Hematopoietic multipotent progenitor cell treated with erythropoietin and hydrocortisone succinate and interleukin-3 and kit ligand, for 17 days (in vitro differentiated cells): ENCODE measurements at places on chromosomes 6 and 20.

- no peak for DNase-seq
These were observed 805.1 kb downstream of the KIF16B start for GRCh38 chr20:15767999-15768741.

- no peak for DNase-seq
These were observed 99.0 kb downstream of the GMPR start for GRCh38 chr6:16337295-16337975.

DNA sequence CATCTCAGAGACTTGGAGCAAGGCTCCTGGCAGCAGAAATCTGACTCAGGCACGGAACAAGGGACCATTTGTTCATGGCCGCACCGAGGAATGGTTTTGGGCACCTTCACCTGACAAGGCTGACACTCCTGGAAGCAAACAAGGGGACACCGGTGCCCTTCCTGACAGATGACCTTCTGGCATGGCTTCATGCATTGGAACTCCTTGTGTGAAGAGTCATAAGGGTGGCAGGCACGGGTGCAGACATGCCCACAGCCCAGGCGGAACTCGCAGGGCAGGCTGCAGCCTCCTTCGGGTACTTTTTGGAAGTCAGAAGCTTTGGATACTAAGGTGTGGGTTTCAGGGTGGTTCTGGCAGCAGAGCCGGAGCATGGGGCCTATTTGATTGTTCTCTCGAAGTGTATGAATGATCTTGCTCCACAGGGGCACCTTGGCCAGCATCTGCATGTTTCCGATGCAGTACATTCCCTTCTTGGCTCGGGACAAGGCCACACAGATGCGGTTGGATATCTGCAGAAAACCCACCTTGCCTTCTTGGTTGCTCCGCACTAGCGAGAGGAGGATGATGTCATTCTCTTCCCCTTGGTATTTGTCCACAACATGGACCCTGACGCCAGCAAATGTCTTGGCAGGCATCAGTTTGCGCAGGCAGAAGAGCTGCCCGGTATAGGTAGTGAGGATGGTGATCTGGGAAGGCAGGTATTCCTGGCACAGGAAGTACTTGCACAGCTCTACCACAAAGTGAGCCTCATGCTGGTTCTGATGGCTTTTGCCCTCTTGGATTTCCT lies 28.8 kb downstream of the ZNFX1 start:
- no peak for DNase-seq

GRCh38 chr6:67952948-67953347 lies 682.1 kb upstream of the ADGRB3 start:
- DNase-seq, result no peak

DNA sequence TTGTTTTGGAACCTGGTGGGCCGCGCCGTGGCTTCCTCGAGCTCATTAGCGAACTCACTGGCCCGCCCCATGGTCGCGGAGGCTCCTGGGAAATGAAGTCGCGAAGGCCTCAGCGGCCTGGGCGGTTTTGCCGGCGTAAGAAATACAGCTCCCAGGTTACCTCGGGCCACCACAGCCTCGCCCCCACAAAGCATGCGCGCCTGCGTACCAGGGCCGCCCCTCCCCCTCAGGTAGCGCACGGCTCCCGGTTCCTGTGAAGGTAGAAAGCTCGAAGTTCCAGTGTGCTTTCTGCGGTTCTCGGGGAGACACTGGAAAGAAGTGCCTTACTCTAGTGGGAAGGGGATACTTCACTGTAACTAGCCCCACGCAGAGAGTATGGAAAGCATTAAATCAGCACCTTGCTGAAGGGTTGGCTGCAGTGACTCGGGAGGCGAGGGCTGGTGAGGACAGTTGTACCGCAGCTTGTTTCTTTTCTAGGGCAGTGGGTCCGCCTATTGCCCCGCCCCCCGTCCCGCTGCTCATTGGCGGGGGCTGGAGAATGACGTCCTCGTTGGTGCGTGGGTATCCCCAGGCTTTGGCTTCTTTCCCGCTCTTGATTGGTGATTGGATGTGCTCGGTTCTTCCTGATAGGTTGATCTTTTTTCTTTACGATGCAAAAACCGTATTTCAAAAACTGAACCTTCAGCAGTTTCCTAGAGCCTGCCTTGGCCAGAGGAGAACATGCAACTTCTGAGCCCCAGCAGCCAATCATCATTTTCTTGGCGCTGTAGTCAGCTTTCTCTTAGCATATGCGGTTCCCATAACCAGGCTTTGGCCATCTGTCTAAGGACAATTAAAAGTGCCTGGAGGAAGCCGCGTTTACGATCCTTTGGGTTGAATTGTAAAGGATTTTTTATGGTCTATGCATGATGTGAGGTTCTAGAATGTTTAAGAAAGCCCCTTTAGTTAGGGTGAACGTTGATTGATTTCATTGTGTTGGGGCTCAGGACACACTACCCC lies at the start of gene CDK19:
Gene CDK19 (minus strand): TSS at position 59 of the 999 bp plus-strand sequence. CDS start 333 bp downstream, outside the sequence.
- DNase-seq, result peak; percentile 99

- DNase-seq, result no peak
These were observed 29.8 kb upstream of the CCN2 start for GRCh38 chr6:131980791-131981623.

DNA sequence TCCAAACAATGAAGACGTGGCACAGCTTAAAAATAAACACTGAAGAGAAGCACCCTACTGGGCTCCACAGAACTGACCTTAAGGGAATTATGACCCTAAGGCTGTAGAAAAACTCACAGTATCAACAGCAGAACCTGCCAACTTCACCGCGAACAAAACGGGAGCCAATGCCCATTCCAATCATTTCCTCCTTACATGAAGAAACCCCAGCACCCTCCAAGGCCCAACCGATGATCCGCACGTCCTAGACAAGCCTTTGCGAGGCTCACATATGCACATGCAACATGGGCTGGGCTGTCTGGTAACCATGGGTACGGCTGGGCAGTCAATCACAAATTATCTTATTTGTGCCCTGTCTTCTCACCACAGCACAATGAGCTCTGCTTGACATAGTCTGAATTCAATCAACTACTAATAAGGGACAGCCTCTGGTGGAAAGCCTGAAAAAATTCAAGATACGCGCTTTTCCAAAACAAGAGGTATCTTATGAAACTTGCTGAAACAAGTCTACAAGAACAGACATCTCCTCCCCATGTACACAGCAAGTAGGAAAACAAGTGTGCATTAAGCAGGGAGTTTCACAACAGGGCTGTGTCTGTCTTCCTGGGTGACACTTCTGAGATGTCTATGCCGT lies 1.7 kb downstream of the DIDO1 start:
- peak; percentile 57 for DNase-seq

GRCh38 chr6:20213271-20213798 lies 1.1 kb upstream of the MBOAT1 start:
- no peak for DNase-seq

- no peak for DNase-seq
These were observed 15.2 kb downstream of the ZBP1 start for GRCh38 chr20:57605045-57605444.

GRCh38 chr6:40962241-40962640 lies 76.8 kb downstream of the UNC5CL start:
- no peak for DNase-seq

GRCh38 chr6:143601504-143601903 lies 76.3 kb upstream of the PHACTR2 start:
- DNase-seq, result no peak

DNA sequence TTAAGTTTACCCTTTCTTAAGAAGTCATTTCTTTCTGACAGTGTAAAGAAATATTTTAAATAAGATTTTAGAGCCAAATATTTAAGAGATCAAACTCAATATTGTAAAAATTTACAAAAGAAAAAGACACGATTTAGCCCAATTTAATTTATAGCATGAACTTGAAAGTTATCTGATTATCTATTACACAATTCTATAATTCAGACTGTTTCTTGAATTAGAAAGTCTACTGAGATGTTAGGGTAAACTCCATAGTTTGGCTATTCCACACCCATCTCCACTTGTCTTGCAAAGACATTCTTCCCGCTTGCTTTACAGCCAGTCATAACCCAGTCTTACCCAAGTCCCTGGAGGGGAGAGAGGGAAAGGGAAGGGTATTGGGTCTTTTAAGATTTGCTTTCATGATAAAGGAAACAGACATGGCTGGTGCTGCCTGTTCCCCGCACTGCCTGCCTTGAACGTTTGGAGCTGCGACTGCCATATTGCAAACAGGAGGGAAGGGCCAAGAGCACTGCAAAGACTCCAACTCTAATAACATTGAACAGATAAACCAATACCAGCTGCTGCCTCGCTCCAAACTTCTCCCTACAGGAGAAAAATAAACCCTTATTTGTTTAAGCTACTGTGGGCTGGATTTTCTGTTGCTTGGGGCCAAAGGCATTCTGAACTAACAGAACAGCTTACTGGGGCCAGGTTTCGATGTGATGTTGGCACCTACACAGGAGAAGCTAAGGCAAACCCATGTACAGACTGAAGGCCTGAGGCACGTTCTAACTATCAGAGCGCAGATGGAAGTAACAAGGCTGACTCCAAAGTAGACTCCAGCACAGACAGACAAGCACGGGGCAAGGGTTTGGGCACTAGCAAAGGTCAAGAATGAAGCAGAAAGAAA lies 552.3 kb upstream of the JARID2 start:
- no peak for DNase-seq

DNA sequence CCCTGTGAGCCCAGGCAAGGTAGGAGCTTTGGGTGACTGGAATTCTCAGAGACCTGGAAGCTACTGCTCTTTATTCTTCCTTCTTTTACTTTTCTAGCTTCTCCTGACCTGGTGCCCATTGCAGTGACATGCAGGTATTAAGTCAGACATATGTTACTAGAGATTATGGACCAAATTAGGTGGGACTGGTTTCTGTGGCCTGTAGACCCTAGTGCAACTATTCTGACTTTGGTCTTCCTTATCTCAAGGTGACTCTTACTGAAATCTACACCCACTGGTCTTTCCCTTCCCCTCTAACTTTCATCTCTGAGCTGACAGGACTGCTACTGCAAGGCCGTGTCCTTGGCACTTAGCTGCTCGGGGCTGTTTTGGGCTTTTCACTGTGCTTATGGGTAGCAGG lies 24.4 kb upstream of the TMEM217 start:
- peak; percentile 77 for DNase-seq

DNA sequence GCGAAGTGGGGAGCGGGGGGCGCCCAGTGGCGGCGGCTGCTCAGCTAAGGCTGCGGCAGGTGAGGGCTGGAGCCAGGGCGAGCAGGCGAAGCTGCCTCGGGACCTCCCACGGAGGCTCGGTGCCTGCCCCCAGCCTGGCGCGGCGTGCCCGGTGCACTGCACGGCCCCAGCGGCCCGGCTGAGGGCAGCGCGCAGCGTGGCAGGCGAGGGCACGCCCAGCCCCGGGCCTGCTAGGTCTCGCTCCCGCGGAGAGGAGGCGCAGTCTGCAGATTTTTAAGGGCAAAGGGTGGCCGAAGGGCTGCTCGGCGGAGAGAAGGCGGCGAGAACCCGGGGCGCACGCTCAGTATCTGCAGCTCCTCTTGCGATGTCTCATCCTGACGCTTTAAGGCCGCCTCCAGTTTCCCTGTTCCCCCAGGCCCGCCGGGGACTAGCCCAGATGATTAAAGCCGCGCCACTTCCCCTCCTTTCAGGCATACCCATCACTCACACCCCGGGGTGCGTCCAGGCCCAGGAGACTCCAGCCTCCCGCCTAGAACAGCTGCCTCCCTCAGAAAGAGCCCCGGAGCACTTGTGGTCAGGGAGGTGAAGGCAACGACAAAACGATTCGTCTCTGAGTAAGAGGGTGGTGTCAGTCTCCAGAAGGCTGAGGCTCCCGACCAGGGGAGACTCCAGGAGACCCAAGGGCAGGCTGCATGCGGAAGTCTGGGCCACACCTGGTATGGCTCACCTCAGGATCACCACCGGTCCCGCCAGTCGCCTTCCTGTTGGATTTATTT lies at the start of gene FERMT1:
Gene FERMT1 (minus strand): TSS at position 158 of the 776 bp plus-strand sequence. CDS start 3,476 bp downstream, outside the sequence.
- no peak for DNase-seq

GRCh38 chr20:64095927-64096326 lies 11.4 kb downstream of the NPBWR2 start:
- no peak for DNase-seq

- DNase-seq, result no peak
These were observed 37.0 kb downstream of the VSTM2L start for GRCh38 chr20:37939701-37940560.

GRCh38 chr6:75946146-75946831 lies 126.2 kb downstream of the IMPG1 start:
- no peak for DNase-seq
